Fibroblast of skin of abdomen (primary cell): ENCODE measurements at places on chromosomes 6 and 20.

DNA sequence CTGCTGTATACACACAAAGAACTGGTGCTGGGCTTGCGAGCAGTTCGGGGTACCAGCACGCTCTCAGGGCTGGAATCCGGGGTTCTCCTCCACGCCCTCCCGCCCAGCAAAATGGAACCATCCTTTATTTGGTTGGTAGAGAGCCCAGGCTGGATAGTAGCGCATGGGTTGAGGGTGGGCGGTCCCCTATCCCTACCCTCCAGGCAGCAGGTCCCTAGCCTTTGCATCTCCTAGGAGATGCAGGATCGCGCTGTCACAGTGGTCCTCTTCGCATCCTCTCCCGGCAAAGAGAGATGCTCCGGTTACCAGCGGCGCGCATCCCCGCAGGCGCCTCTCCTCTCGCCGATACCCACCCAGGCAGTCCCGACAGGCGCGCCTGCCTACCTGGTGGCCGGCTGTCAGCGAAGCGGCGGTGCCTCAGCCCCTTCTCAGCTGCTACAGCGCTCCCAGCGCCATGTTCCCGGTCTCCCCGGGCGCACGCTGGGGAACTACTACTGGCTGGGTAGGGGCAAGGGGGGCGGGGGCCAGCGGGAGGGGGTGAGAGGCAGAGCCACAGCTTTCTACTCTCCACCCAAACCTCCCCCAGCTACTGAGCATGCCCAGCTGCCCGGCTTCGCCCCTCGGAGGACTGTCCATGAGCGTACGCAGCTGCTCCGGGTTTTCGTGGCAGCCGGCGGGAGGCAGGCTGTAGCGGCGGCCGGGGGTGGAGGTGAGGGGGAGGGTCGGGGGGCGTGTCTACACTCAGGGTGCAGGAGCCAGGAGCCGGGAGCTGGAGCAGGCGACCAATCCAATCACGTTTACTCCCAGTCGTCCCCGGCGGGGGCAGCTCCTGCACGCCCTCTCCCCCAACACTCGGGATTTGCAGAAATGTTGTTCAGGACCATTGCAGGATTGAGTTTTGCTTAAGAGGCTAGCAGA lies at the start of gene PAK5:
Gene PAK5, minus strand, starts transcription at position 699 of the 918 bp plus-strand sequence. CDS start 194,748 bp downstream, outside the sequence.
- peak; percentile 61 for DNase-seq

DNA sequence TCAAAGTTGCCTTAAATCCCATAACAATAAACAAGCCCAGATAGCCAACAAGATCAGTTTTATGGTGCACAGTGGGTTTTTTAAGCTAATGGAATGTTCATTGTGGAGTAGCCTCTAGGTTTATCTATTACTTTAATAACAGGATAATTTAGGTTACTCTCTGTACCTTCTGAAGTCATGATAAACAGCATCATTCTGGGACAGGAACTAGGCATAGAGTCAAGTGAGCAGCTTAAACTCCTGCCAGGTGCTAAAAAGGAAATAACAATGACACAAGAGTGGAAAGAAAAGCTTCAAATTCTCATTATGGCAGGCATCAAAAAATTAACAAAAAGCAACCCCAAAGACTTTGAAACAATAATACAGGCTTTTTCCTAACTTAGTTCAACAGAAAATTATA lies 228.8 kb downstream of the HACE1 start:
- DNase-seq: no peak

GRCh38 chr6:41551086-41551700 lies 5.0 kb downstream of the FOXP4 start:
- no peak for DNase-seq

- no peak for DNase-seq
Observed at GRCh38 chr20:37424062-37424851, 78.3 kb downstream of the SRC start.

GRCh38 chr6:111789598-111789997 lies 83.7 kb downstream of the FYN start:
- DNase-seq: no peak

- DNase-seq: no peak
Observed at GRCh38 chr6:155004576-155005372, 9.7 kb downstream of the TIAM2 start.

DNA sequence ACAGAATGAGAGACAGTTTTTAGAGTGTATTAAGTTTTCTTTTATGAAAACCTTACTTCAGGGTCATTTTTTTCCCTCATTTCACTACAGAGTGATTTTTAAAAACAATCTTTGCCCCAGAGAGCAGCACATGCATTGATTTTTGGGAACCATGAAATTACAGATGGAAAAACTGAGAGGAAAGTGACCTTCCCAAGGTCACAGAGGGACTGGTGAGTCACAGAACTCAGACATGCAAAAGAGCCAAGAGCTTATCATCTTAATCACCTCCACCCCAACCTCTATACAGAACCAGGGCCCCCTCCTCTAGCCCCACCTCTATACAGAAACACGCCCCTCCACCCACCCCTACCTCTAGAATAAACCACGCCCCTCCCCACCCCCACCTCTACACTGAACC lies 10.7 kb downstream of the PXMP4 start:
- no peak for DNase-seq
